DMS153 (cell line): ENCODE measurements at places on chromosomes 4 and X.

GRCh38 chr4:122688529-122689140 lies 43.9 kb upstream of the BBS12 start:
- DNase-seq = no peak

DNA sequence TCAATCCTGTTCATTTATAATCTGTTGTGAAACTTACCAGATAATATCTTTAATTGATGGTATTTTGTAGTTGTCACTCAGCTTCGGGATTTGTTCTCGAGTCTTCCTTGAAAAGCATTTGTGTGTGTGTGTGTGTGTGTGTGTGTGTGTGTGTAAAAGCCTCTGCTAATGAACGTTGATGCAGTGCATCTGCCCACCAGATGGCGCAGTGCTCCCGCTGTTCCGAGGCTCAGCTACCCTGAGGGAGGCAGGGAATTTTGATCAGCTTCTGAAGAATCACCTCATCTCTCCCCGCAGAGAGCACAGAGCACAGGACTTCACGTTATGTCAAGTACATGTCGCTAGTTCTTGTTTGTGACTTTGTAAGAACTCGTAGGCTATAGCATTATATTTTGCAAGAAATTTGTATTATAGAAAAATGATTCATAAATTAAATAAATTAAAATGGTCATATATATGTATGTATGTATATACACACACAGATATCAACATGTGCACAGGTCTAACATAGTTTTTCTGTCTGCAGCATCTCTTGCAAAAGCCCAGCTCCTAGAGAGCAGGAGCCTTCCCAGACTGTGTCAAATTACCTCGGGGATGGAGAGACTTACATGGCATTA lies 316.7 kb upstream of the IGFBP7 start:
- DNase-seq = peak; percentile 47

- DNase-seq = no peak
Observed at GRCh38 chr4:53782458-53782845, 191.2 kb upstream of the LNX1 start.

DNA sequence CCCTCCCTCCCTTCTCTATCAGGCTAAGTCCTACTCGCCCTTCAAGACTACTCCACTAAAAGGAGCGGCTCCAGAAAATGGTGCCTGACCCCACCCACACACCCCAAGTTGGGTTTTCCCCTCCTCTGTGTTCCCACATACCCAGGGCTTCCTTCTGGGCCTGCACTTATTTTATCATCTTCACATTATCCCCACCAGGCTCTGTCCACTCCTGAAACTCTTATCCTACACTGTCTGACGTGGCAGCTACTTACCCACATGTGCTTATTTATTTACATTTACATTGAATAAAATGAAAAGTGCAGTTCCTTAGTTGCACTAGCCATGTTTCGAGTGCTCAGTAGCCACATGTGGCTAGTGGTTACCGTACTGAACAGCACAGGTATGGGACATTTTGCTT lies 5.1 kb upstream of the KDM5C start:
- DNase-seq = no peak

GRCh38 chrX:108001218-108001814 lies 19.1 kb upstream of the TEX13B start:
- peak; percentile 49 for DNase-seq

GRCh38 chrX:80578517-80579105 lies 158.4 kb downstream of the TENT5D start:
- no peak for DNase-seq

GRCh38 chr4:78481180-78481579 lies 70.4 kb upstream of the ANXA3 start:
- DNase-seq = no peak

DNA sequence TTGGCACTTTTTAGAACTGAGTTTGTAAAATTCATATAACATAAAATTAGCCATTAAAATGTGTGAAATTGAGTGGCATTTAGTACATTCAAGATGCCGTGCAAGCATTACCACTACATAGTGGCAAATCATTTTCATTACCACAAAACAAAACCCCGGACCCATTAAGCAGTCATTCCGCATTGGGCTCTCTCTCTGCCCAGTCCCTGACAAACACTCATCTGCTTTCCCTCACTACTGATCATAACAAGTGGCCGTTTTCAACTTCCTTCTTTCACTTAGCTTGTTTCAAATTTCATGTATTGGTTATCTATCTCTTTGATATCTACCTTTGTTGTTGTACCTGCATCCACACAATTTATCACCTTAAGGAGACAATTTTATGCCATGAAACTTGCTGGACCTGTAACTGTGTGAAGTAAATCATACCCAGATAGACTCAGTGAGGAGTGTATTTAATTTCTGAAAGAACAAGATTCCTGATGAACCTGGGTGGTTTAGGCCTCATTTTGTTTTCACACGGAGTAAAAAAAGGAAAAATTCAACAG lies 202.1 kb downstream of the OR13H1 start:
- DNase-seq = no peak

- no peak for DNase-seq
Observed at GRCh38 chr4:184479516-184479950, 5.2 kb upstream of the IRF2 start.
